ENCODE measurements at places on chromosomes 2 and 18.
A peak's percentile ranks its signal among the peaks of the same experiment; 100 is the strongest.

DNA sequence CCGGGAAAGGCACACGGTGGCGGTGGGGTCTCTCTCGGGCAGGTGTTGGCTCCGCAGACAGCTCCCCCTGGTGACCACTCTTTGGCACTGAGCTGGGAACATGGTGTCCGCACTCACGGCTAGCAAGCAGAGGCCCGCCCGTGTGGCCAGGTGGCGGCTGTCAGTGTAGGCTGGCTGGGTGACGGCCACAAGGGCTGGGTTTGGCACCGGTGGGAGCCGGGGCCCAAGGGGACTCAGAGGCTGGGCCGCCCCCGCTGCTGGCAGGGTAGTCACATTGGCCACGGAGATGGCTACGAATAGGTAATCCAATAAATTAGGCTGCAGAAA lies 1071.7 kb downstream of the RPIA start:
- no peak for DNase-seq

DNA sequence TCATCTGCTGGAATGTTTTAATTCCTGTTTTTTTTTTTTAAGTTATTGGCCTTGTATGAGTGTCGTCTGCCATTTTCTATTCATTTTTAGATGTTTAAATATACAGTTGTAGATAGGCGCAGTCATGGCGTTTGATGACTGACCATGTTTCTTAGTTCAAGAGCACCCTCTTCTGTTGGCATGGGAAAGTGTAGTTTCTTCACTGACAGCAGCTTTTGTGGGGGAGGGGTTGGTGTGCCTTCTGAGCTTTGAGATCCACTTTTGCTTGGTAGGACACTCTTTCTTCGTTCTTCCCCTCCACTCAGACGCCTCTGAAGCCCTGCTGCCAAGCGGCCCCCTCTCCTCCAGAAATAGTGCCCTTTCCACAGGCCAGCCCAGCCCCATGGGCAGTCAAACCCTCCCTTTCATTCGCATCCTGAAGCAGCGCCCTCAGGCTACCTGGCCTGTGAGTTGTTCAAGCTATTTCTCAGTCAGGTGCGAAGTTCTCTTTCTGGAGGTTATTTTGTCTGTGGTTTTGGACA lies 492.0 kb downstream of the TNS1 start:
- DNase-seq: peak; percentile 53

DNA sequence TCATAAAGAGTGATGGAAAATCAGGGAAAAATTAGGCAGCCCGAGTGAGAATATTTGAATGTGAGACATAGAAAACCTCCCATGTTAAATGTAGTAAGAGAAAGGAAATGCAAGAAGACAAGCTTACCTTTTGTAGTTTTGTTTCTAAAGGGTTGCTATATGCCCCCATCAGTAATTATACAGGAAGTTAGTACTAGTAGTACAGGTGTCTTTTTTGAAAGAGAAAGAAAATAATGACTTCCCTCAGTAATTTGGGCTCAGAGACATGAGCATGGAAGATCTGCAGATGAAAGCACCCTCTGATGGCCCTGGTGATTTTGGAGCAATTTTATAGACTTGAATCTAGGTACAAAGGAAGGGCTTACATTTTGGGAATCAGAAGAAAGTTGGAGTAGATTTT lies 80.8 kb downstream of the RHBDD1 start:
- no peak for DNase-seq

- no peak for DNase-seq
Observed at GRCh38 chr2:172510088-172510487, 45.8 kb upstream of the PDK1 start.

- peak; percentile 17 for DNase-seq
Observed at GRCh38 chr18:26468931-26469340, 79.4 kb downstream of the KCTD1 start.

DNA sequence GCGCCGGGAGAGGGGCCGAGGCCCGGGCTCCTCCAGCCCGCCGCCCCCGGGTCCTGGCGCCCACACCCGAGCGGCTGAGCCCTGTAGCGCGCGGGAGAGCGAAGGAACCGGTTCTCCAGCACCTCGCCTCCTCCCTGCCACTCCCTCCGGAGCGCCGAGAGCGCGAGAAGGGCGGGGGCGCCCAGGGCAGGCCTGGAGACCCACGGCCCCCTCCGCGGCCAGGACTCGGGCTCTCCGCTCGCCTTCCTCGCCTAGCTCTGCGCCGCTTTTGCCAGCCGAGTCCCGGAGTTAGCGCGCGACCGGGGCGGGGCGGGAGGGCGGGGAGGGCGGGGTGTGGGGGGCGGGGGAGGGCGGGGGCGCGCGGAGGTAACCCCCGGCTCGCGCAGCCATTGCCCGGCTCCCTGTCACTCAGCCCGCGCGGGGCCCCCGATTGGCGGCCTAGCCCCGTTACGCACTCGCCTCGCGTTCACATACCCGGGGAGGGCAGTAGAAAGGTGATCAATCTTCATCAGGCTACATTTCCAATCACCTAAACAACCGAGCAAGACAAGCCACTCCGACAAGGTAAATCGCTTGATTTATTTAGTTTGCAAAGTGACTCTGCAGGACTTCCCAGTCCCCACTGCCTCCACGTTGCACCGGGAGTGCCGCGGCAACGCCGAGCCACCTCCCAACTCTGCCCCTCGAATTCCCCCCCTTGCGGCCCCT lies at the start of gene OTX1:
Gene OTX1 (plus strand): TSS at position 497 of the 708 bp plus-strand sequence. CDS start 2,161 bp downstream, outside the sequence.
- DNase-seq: peak; percentile 64

Data from NCI-H1417 treated with DMSO at 0.1 percent for 48 hours (cell line).